ENCODE measurements at places on chromosomes 5 and 9.

GRCh38 chr5:16502866-16503265 is 37.3 kb upstream of the ZNF622 start:
- DNase-seq, result no peak

GRCh38 chr5:50658246-50658645 is 8.2 kb upstream of the PARP8 start:
- DNase-seq, result no peak

- no peak for DNase-seq
These were observed 10.9 kb upstream of the RNF145 start for GRCh38 chr5:159220206-159220605.

GRCh38 chr9:20023961-20024571 is 235.2 kb upstream of the SLC24A2 start:
- no peak for DNase-seq

GRCh38 chr5:174145821-174146220 is 100.3 kb downstream of the NSG2 start:
- no peak for DNase-seq

DNA sequence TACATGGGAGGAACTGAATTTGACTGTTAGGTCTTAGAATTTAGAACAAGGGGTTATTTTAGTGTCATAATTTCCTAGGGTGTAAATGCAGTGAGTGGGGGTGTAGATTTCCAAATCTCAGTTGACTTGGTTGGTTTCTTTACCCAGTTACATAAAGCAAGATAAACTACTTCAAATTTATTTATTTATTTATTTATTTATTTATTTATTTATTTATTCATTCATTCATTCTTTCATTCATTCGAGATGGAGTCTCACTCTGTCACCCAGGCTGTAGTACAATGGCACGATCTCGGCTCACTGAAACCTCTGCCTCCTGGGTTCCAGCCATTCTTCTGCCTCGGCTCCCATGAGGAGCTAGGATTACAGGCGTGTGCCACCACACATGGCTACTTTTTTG is 200.4 kb downstream of the SLF1 start:
- DNase-seq, result no peak

DNA sequence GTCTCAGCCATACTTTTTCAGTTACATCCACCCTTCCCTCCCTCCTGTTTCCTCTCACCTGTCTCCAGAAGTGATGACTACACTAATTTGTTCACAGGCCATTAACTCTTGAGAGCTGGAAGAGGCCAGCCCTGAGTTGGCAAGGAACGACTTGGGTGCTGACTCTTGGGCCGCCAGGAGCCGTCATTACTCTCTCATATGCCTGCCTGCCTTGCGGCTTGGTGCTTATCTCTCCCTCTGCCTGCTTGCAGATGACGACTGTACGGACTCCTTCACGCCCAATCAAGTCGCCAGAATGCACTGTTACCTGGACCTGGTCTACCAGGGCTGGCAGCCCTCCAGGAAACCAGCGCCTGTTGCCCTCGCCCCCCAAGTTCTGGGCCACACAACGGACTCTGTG is 66.1 kb downstream of the PAPPA start:
- no peak for DNase-seq

DNA sequence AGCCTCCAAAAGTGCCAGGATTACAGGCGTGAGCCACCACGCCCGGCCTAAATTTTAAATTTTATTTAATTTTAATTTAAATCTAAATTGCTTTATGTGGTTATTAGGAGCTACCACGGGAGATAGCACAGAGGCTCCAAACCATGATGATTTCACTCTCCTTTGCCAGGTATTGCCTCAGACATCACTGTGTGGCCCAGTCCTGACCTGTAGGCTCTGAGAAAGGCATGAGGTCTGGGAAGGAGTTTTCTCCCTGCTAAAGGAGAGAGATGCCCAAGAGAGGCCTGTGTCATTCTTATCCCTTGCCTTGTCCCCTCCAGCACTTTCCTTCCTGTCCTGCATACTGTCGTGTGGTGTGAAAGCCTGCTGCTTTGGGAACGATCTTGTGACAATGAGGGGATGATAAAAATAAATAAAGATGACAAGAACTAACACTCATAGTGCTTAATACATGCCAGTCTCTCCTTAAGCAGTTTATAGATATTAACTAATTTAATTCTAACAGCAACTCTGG is 37.0 kb upstream of the BASP1 start:
- no peak for DNase-seq

DNA sequence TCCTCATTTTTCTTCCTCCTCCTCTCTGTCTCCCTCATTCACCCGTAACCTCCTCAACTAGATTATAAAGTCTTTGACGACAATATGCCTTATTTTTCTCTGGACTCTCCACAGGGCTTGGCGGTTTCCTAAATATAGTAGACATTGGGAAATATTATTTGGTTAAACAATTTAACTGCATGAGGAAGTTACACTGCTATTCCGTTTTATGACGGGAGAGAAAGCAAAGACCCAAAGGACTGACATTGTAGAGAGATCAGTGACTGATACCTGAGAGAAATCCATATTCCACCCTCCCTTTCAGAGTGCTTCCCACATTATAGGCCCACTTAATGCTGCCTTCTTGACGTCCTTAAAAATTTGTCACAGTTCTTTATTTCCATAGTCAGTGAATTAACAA is 51.2 kb downstream of the GDA start:
- DNase-seq, result no peak

GRCh38 chr9:126526218-126527108 is 87.3 kb upstream of the LMX1B start:
- no peak for DNase-seq

DNA sequence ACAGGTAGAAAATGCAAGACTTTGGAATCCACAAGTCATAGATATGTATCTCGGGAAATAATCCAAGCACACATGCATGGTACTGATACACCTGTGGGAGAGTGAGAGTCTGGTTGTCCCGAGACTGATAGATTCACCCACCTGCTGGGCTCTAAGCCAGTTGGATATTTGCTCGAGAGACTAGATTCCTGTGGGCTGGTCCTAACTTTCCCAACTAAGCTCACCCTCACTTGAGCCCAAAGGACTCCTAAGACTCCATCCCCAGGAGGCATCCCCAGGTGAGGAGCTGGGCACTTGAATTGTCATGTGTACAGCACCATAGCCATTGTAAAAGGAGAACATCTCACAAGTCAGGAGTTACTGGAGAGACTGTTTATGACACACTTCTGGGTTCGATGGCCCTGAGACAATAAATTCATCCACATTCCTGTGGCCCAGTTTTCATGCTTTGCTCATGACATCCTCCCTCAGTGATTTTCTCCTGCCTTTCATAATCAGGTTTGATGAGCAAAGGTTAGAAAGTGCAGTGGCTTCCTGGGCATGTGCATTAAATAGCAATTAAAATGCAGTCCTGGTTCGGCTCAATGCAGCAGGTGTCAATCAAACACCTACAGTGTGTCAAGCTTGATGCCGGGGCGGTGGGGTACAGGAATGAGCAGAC is 18.1 kb downstream of the SLC1A1 start:
- no peak for DNase-seq

- no peak for DNase-seq
These were observed 694 bp downstream of the RMI1 start for GRCh38 chr9:83981126-83981871.

DNA sequence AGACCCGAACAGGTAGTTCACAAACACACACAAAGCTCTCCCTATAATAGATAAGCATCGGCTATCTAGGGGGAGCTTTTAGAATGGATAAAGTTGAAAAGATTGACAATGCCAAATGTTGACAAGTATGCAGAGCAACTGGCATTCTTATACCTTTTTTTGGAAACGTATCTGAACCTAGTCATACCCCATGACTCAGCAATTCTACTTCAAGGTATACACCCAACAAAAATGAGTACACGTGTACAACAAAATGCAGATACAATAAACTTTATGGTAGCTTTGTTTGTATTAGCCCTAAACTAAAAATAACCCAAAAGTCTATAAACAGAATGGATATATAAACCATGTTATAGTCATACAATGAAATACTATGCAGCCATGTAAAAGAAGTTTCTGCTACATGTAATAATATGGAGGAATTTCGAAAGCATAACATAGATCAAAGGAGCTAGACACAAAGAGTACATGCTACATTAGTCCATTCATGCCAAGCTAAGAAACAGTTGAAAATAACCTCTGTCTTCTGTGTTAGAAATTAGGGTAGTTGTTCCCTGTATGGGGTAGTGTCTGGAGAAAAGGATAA is 718.5 kb upstream of the ZNF608 start:
- no peak for DNase-seq

GRCh38 chr9:133998915-133999595 is 6.9 kb upstream of the VAV2 start:
- DNase-seq, result no peak

GRCh38 chr9:93316726-93317494 is 133.0 kb downstream of the WNK2 start:
- no peak for DNase-seq

- no peak for DNase-seq
These were observed 53.9 kb upstream of the UBAC1 start for GRCh38 chr9:136014924-136015633.

- DNase-seq, result no peak
These were observed 65.2 kb downstream of the CRB2 start for GRCh38 chr9:123421186-123421585.

- no peak for DNase-seq
These were observed 184.3 kb downstream of the MTRR start for GRCh38 chr5:8053270-8053669.

- no peak for DNase-seq
These were observed 29.9 kb downstream of the CLINT1 start for GRCh38 chr5:157828944-157829639.

- no peak for DNase-seq
These were observed 791 bp upstream of the GPR150 start for GRCh38 chr5:95619096-95619495.

GRCh38 chr5:135553688-135554462 is 18.1 kb upstream of the NEUROG1 start:
- no peak for DNase-seq

GRCh38 chr9:89377411-89377810 is 59.1 kb downstream of the SECISBP2 start:
- no peak for DNase-seq

GRCh38 chr9:133333566-133333965 is 2.4 kb downstream of the SURF6 start:
- DNase-seq, result no peak

GRCh38 chr9:35397216-35397698 is 92.7 kb upstream of the RUSC2 start:
- DNase-seq, result no peak

DNA sequence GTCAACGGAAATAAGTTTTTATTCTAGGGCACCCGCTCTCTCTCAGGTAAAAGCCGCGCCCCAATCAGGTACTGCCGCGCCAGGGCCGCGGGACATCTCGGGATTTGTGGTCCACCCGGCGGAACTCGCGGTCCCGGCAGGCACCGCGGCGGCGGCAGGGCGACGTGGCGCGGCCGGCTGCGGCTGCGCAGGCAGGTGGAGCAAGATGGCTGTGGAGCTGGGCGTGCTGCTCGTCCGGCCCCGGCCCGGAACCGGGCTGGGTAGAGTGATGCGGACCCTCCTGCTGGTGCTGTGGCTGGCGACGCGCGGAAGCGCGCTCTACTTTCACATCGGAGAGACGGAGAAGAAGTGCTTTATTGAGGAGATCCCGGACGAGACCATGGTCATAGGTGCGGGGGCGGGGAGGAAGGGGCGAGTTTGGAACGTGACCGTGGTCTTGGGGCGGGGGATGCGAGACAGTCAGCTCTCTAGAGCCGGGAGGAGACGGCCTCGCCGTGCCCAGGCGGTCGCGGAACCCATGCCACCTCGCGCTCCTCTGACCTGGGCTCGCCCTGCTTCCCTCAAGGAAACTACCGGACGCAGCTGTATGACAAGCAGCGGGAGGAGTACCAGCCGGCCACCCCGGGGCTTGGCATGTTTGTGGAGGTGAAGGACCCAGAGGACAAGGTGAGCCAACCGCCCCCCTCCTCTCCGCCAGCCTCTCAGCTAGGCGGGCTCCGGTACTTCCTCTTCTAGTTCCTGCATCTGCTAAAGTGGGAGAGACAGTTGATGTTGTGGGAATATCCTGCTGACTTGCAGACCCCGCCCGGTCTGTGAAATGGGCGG is at the start of gene TMED9:
Gene TMED9 (plus strand): TSS at position 194 of the 825 bp plus-strand sequence. CDS start 12 bp downstream, at position 206.
- peak; percentile 85 for DNase-seq
